ENCODE measurements at places on chromosomes 7 and 10.

- DNase-seq, result no peak
Observed at GRCh38 chr7:4386190-4386589, 295.9 kb upstream of the FOXK1 start.

DNA sequence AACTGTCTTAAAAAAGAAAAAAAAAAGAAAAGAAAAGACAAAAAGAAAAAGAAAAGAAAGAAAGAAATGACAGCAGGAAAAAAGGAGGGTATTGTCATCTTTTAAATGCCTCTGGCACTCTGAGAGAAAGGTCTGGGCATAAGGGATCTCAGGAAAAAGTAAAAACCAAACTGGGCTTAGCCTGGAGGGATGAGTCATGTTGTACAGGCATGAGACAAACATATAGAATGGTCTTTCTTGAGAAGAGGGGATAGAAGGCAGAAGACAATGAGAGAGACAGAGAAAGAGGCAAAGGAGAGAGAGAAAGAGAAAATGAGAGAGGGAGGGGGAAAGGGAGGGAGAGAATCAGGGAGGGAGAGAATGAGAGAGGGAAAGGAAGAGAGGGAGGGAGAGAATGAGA, 32.3 kb upstream of the KCNMA1 start:
- no peak for DNase-seq

DNA sequence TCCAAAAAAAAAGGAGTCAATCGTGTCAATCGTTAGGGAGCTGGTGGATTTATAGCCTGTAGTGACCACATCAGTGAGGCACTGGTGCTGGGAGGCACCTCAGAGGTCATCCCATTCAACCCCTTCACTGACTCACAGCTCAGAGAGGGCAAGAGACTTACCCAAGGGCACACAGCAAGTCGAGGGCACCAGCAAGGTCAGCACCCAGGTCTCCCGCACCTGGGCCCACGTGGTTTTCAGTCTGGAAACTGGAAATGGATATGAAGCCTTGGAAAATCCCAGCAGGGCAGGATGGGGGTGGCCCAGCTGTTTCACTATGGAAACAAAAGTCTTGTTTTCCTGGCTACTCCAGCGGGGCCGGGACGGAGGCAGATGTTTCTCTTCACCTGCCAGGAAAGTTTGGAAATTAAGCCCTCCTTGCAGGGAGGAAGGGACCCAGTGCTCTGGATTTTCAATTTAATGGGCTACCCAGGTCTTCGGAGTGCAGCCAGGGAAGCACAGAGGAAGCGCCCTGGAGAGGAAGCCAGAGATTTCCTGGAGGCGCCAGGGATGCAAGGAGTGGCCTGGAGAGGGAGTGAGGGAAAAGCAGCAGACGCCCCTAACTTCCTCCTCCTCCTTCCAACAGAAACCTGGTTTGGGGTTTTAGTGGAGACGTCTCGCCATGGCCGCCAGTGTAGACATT, 157.2 kb upstream of the TNRC18 start:
- DNase-seq, result no peak

DNA sequence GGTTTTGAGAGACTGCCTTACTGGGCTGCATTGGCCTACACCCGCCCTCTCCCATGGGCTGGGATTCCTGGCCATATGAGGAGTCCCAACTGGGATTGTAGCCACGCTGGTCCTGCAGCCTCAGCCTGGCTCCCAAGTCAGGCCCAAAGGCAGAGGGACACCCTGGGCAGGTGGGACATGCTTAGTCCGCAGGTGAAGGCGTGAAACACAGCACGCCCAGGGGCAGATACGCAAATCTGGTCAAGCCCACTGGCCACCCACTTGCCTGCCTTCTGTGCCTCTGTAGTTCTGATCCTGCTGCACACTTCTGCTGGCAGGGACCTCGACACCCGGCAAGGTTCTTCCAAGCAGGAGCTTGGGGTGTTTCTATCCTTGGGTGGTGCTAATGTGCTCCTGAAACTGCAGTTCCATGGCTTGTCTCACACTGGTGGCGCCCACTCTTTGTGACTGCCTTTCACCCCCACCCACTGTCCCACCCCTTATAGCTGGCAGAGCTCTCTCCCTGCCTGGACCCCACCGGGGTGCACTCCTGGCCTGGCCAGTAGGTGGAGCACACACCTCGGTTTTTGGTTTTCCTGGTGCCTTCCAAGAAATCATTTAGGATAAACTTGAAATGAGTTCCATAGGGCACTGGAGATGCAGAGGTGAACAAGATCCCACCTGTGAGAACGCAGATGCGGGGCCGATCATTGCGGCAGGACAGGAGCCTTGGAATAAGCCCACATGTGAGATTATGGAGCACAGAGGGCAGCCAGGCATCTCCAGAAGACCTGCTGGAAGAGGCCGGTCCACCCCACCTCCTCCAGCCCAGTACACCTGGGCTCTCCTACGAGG, 47.9 kb downstream of the MKI67 start:
- DNase-seq, result peak; percentile 50

DNA sequence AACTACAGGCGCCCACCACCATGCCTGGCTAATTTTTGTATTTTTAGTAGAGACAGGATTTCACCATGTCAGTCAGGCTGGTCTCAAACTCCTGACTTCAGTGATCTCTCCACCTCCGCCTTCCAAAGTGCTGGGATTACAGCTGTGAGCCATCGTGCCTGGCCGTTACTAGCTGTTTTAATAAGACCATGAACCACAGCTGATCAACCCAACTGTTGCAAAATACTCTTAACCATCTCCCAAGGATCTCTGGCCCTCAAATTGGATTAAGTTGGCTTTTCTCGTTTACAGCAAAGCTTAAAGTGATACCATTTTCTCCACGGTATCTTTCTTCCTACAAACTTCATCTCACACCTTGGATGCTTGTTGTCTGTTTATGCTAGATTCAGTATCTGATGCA, 18.3 kb downstream of the ZFAND2A start:
- DNase-seq, result no peak

DNA sequence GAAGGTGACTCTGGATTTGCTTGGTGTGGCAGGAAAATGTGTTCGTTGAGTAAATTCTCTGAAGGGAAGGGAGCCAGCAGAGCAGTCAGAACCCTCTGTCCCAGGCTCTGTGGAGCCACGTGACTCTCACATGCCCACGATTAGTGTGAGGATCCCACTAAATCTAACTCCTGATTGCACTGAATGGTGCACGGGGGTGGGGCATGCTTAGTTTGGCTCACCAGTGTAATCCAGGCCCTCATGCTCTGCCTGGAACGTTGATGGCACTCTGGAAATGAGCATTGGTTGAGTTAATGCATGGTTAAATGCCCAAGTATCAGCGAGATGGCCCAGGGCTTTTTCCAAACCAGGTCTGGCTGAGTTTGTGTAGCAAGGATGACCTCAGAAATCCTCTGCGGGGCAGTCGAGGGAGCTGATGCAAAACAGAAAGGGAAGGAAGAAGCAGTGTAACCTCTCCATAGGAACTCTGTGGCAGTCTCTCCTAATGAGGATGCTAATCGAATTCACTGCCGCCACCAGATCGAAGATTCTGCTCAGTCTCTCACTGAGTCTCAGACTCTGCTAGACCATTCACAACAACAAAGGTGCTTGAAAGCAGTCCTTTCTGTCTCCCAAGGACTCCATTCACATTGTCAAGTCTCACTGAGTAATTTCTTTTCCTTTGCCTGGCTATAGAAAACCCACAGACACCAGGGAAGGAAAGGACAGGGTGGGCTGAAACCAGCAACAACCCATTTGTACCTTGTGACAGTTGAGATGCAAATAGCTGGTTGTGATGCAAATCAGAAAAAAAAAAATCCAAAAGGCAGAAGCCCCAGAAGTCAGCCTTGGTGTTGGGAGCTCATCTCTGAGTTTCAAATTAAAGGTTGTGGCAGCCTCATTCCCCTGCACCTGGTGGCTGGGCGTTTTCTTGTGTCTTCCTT, 98.1 kb downstream of the C10orf105 start:
- no peak for DNase-seq

DNA sequence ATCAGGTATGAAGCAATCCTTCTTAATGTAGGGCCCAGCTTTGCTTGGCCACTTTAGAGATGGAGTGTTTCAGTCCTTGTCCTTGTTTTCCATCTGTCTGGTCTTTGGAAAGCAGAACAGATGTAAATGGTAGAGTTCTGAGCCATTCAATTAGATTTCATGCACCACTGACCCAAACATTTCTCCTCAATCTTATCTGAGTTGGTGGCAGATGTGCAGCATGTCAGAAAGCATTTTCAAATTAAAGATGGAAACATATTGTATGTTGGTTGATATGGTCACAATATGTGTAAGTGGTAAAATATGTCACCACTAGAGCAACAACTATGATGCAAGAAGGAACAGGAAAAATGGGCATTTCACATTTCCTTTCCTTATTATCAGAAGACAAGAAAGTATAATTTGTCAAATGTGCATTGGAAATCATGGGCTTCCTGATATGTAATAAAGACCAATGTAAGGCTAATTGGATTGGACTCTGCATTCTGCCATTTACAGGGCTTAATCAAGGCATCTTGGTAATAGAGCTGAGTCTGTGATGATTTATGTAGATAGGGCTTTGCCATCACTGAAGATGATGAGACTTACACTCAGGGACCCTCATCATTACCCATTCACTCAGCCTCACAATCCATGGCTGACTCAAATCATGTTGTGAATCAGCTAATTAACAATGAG, 750.7 kb downstream of the NRG3 start:
- no peak for DNase-seq

- no peak for DNase-seq
Observed at GRCh38 chr10:97932932-97933530, 83.4 kb downstream of the GOLGA7B start.

DNA sequence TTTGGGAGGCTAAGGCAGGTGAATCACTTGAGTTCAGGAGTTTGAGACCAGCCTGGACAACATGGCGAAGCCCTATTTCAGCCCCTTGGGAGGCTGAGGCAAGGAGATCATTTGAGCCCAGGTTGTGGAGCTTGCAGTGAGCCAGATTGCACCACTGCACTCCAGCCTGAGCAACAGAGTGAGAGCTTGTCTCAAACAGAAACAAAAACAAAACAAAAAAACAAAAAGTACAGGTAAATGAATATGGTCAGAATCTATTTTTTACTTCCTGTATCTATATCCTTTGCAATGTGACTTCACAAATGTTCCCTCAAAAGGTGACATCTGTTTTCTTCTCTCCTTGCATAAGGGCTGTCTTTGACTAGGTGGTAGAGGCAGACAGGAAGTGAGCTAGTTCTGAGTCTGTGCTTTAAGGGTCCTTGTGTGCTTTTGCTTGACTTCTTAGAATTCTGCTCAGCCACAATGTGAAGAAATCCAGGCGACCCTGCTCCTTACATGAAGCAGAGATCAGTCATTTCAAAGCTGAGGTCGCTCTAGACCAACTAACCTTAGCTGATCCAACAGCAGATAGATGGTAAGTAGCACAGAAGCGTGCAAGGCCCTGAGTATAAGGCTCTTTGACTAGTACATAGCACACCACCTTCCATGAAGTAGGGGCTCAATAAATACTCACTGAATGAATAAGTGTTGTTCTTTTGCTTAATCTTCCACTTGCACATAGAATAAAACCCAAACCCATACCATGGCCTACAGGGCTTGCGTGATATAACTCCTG, 423.2 kb upstream of the PCDH15 start:
- DNase-seq, result no peak

Data from B cell (primary cell).